ENCODE measurements at places on chromosomes 5 and 9.
A peak's percentile ranks its signal among the peaks of the same experiment; 100 is the strongest.

GRCh38 chr9:117887383-117887782, 183.2 kb downstream of the TLR4 start:
- no peak for DNase-seq

- no peak for DNase-seq
Observed at GRCh38 chr5:43119771-43120170, 943 bp upstream of the ZNF131 start.

DNA sequence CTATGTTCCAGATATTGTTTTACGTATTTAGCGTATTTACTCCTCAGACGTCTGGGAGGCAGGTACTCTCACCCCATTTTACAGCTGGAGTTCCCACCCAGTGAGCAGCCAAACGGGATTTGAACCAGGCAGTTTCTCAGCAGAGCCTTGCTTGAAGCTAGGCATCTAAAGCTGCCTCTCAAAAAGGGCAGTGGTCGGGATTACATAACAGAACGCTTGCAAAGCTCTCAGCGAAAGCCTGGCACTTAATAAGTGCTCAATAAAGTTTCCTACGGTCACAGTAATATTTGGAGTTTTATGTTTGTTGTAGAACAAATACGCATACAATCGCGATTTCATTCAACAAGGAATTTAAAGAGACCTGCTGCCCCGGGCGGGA, 286 bp upstream of the BSPRY start:
- no peak for DNase-seq

GRCh38 chr5:101080462-101081240, 177.6 kb upstream of the ST8SIA4 start:
- no peak for DNase-seq

- peak; percentile 6 for DNase-seq
Observed at GRCh38 chr5:1437226-1437829, 7.9 kb downstream of the SLC6A3 start.

GRCh38 chr9:633461-633860, 208.0 kb upstream of the DMRT1 start:
- DNase-seq = no peak

DNA sequence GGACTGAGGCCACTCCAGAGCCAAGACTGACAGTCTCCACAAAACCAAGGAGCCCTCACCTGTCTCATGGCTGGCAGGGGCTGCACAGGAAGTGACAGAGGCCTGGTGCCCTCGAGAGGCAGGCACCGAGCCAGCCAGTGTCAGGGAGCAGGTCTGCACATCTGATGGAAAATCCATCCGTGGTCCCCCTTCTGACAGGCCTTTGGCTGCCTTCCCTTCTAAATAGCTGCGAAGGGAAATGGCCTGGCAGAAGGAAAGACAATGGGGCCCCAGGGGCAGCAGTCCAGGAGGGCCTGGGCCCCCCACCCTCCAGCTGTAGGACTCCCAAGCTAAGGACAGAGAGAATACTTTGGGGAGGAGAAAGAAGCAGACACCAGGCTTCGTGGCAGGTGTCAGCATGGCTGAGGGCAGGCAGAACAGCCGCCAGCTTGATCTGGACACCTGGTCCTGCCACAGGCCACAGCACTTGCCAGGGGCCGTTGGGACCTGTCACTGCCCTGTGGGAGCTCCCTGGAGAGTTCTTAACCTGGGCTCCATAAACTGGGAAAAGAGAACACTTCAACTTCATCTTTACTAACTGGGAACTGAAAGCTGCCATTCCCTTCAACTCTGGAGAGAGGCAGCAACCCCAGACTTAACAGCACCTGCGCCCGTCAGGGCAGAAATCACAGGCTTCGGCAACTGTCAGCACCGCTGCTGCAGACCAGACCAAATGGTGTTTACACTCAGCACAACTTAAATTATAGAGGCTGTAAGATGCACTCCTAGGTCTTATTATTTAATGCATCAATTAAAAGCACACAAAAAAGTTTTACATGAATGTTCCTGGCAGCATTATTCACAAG, 22.0 kb downstream of the ADAMTS2 start:
- DNase-seq = no peak

GRCh38 chr9:33142535-33142934, 24.6 kb downstream of the B4GALT1 start:
- no peak for DNase-seq

- no peak for DNase-seq
Observed at GRCh38 chr9:125495172-125496119, 211.6 kb downstream of the MAPKAP1 start.
